ENCODE measurements at places on chromosomes 3 and 15.

DNA sequence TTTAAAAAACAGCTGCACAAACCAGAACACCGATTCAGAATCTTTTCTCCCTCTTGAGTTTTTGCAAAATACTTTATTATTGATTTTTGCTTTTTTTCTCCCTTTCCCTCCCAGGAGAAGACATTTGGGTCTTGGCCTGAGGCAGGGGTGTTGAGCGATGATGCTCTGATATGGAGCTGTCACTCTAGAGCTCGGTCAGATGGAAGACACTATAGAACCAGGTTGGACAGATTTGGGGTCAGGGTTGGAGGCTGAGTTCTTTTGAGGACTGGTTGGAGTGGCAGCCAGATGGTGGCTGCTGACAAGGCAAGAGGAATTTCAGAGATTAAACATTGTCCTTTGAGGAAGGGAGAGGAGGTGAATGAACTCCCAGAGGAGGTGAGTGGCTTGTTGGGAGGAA, 16.9 kb downstream of the CDAN1 start:
- no peak for DNase-seq

DNA sequence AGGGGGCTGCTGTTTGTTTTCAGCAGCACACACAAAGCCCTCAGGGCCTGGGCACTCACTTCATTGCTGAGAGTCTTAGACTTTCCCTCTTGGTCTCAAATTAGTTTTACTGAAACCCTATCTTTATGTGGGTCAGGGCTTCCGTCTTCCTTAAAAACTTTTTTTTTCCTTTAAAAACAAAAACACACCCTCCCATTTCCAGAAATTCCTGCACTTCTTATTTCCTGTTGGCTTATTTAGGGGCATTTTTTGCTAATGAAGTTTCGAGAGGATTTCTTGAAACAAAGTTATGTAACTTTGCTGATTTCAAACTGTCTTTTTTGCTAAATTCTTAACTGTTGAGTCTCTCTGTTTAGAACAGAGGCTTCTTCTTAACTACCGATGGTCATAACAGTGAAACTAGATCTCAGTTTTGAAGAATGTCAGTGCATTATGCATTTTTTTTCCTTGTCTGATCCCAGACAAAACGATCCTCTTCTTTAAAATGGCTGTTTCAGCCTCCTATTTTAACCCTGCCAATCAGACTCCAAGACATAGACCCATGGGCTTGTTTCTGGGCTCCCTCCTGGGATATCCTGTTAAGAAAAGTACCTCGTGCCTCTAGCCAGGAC, 23.3 kb downstream of the ANAPC13 start:
- no peak for DNase-seq

DNA sequence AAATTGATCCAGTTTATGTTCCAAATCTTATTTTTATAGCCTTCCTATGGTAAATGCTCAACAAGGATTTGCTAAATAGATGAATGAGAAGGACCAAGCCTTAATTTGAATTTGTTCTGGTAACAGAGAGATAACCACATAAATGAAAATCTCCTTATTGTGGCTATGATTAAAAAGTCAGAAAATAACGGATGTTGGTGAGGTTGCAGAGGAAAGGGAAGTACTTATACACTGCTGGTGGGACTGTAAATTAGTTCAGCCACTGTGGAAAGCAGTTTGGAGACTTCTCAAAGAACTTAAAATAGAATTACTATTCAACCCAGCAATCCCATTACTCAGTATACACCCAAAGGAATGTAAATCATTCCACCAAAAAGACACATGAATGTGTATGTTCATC, 26.2 kb downstream of the AAGAB start:
- DNase-seq: no peak

DNA sequence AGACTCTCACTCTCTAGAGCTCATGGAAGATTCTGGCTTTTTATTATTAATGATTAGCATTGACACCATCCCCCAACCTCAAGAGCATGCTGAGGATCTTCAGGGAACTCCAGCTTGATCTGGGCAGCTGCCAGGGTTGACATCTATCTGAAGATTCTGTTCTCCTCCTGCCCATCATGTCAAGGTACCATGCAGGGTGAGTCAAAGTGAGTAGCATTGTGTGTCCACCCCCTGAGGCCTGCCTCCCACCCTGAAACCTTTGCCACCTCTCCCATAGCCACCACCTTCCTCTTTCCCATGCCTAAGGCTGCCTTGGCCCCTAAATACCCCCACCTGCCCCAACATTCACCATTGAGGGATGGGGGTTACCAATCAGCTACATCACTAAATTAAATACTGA, 70.1 kb upstream of the SLCO3A1 start:
- DNase-seq: no peak

DNA sequence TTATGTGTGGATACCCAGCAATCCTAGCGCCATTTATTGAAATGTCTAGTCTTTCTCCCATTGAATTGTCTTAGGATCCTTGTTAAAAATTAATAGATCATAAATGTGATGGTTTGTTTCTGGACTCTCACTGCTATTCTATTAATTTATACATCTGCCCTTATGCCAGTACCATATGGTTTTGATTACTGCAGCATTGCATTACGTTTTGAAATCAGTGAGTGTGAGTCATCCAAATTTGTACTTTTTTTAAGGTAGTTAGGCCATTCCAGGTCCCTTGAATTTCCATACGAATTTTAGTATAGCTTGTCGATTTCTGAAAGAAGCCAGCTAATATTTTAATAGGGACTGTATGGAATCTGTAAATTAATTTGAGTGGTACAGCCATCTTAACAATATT, 648.6 kb upstream of the ZNF385D start:
- DNase-seq: no peak

- DNase-seq: no peak
Observed at GRCh38 chr3:43729707-43730414, 39.1 kb downstream of the ABHD5 start.

DNA sequence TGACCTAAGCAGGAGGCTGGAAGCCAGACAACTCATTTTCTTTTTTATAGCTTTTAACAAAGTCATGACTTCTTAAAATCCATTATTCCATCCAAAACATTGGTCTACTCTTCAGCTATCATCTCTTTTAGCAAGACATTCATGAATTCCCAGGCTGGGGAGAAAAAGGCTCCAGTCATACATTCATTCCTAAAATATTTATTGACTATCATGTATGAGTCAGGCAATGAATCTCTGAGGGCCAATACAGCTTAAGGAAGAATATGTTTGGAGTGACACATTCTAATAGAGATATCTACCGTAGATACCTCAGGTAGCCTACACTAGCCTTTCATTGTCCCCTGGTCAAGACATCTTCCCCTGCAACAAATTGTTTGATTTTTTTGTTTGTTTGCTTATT, 196.4 kb upstream of the NANOGP8 start:
- no peak for DNase-seq

Data from COR-L47 (cell line).